ENCODE measurements at places on chromosomes 2 and 18.

DNA sequence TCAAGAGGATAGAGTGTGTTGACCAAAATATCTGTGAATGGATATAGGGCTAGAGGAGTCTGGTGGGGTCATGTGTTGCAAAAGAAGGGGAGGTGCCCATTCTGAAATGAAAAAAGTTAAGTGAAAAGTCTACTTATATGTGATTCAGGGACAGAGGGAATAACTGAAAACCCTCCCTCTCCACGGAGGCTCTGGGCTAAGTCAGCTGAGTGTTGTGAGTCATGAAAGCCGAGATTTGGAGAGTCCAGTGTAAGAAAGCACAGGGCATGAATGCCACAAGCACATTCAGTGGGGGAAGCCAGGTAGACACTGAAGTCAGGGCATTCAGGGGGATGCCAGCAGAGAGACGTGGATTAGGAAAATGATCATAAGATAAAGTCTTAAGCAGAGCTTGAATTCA, 871.9 kb downstream of the TSN start:
- H3K4me1 ChIP-seq, result no peaks in the 10 kb centered on the region
- H3K36me3 ChIP-seq, result no peaks in the 10 kb centered on the region
- DNase-seq, result no peak
- no peak overlapping the region for H3K4me3 ChIP-seq
- H3K27ac ChIP-seq, result no peak overlapping the region

DNA sequence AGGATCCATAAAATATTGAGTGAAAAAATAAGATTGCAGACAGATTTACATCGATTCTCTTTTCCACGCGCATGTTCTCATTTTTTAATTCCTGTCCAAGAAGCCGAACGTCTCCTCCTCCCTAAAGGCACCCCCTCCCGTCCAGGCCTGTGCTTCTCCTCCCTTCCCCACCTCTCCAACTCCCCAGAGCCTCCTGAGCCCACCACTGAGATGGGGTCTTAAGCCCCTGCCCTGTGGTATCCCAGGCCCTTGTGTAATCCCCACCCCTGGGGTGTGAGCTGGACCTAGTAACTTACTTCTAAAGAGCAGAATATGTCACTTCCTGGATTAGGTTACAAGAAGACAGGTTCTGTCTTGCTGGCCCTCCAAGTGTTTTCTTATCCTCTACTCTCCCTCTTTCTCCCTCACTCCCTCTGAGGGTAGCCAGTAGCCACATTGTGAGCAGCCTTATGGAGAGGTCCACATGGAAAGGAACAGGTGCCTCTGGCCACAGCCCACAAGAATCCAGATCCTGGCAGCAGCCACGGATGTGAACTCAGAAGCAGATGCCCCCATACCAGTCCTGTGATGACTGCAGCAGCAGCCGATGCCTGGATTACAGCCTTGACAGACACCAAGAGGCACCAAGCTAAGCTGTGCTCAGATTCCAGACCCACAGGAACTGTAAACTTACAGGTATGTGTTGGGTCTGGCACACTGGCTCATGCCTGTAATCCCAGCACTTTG, 39.6 kb upstream of the OTOS start:
- H3K4me3 ChIP-seq, result no peak overlapping the region
- H3K4me1 ChIP-seq, result no peaks in the 10 kb centered on the region
- peaks cover 18% of the 10 kb centered on the region for H3K27me3 ChIP-seq
- no peak for DNase-seq
- H3K27ac ChIP-seq, result no peak overlapping the region

DNA sequence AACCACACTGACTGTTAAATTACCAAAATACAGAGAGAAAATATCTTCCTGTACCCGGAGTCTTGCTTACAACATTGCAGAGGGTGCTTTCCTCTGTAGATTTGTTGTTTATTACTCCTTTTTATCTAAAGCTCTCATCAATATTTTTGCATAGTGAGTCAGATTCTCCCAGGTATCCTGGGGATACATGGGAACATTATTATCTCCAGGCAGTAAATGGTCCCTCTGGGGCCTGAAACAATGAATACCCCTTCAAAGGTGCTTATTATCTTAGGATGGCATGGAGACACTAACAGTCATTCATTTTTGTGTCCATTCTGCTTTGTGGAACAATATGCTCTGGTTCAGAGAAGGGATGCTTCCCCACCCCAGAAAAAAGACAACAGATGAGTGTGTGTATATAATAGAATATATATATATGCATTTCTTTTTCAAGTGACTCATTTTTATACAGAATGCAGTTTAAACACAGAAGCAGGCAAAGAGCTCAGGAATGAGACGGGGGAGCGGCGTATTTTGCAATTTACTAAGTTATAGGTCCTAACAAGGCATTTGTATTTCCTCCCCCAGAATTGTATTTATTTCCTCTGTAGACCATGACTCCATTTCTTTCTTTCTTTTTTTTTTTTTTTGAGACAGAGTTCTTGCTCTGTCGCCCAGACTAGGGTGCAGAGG, 424.8 kb upstream of the ZEB2 start:
- no peaks in the 10 kb centered on the region for H3K36me3 ChIP-seq
- no peak for DNase-seq
- H3K27ac ChIP-seq, result no peak overlapping the region
- H3K27me3 ChIP-seq, result no peaks in the 10 kb centered on the region
- no peaks in the 10 kb centered on the region for H3K4me1 ChIP-seq

DNA sequence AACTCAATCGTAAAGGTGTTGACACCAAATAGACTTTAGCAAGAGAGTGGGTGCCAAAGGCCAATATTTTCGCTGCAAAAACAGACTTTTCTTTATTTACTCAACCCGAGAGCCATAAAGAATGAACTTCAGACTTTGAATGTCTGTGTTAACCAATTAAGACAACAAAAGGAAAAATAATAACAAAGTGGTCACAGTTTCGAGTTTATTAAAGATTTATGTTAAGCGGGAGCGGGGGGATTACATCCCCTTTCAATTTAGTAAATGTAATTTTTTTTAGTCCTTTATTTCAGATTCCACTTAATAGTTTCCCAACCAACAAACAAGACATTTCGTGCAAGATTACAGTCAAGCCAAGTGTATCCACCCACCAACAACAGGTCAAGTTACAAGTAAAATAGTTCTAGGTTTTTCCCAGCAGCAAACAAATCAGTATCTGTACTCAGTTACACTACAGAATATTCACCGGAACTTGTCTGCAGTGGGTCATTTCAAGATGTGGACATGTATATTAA, 9.0 kb downstream of the CDH2 start:
- DNase-seq, result no peak
- no peaks in the 10 kb centered on the region for H3K36me3 ChIP-seq
- H3K27me3 ChIP-seq, result no peaks in the 10 kb centered on the region
- H3K4me3 ChIP-seq, result no peak overlapping the region
- no peaks in the 10 kb centered on the region for H3K4me1 ChIP-seq

DNA sequence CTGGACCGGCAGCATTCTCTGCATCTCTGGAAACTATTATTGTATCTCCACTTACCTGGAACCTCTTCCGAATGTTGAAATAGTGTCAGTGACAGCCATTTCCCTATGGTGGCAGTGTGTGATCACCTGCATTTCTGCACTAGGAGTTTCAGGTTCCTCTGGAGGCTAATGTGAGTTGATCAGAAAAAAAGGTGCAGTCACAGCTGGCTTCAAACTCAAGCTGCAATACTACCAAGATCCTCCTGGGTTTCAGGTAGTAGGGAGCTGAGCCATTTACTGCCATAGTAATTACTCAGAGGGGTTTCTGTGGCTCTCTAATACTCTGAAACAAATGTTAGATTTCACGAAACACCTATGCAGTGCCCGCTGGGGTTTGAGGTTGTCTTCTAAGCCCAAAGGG, 183.5 kb upstream of the OSR1 start:
- no peak overlapping the region for H3K27ac ChIP-seq
- H3K36me3 ChIP-seq, result no peaks in the 10 kb centered on the region
- H3K4me3 ChIP-seq, result no peak overlapping the region
- no peaks in the 10 kb centered on the region for H3K4me1 ChIP-seq
- H3K27me3 ChIP-seq, result peaks cover 2% of the 10 kb centered on the region
